ENCODE measurements at places on chromosomes 12 and 14.

DNA sequence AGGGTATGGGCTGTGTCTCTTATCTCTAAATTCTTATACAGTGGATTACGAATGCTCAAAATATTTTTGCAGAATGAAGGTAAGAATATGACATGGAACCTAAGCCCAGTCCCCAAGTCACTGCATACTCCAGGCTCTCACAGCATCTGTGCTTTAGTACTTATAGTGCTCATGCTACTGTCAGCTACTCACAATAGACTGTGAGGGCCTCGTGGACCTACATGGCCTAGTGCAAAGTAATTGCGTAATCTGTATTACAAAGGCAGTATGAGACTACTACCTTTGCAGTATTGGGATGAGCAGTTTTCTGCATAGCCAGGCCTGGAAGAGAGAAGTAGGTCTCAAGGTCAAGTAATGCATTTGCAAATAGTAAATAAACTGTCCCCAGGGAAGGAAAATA lies 27.9 kb downstream of the VWF start:
- no peak for DNase-seq

DNA sequence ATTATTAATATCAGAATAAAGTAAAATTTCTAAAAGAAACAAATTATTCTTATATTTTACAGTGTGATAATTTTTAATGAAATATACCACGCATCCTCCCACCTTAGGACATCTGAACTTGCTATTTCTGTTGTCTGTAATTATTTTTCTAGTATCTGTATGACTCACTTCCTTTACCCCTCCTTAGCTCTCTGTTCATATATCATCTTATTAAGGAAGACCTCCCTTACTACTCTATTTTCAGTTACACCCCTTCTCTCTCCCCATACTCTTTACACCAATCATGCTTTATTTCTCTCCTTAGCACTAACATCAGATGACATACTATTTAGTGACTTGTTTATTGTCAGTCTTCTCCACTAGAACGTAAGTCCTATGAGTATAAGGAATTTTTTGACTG lies 34.2 kb upstream of the C12orf50 start:
- DNase-seq, result no peak

DNA sequence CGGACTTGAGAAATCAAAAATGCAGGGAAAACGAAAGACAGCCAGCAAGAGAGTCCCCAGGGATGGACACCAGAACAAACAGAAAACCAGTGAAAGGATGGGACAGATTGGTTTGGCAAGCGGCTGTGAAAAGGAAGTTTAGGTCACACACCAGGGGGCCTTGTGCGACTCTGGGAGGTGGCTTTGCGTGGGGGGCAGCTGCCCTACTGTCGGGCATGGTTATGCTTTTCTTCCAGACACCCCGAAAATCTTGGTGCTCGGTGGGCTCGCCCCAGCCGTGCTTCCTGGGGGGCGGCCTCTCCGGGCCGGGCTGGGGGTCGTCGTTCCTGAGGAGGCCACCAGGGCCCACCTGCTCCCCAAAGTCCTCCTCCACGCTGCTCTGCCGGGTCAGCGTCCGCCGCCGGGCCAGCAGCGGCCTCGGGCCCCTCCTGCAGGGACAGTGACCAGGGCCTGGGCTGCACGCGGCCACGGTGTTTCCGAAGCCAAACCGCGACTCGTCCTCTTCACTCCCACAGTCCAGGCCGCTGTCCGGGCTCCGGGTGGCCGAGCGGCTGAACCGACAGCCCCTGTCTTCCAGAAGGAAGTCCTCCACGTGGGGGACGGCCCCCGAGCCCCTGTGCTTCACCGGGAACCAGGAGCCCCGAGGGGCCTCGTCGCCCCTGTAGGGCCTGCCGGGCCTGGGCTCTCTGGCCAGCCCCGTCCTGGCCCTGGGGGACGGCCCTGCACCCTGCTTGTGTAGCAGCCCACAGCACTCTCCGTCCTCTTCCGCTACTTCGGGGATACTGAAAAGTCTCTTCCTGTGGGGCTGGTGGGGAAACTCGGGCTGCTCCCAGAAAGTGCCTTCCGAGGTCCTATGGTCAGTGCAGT lies 86.5 kb downstream of the PIWIL1 start:
- no peak for DNase-seq

DNA sequence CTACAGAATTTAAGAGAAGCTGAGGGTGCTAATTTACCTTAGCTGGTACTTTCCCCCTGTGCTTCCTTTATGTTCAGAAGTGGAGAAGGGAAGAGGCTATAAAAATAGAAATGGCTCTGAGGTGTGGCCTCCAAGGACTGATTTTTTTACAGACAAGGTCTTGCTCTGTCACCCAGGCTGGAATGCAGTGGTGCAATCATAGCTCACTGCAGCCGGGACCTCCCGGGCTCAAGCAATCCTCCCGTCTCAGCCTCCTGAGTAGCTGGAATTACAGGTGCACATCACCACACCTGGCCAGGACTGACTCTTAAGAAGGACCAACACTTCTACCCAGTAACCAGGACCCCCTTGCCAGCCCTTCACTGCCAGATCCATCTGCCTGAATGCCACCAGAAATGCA lies 23.9 kb upstream of the NAP1L1 start:
- DNase-seq, result no peak

- DNase-seq, result no peak
These were observed 1.5 kb upstream of the HRK start for GRCh38 chr12:116882742-116883141.

GRCh38 chr12:54337280-54337842 lies 12.4 kb downstream of the COPZ1 start:
- no peak for DNase-seq

DNA sequence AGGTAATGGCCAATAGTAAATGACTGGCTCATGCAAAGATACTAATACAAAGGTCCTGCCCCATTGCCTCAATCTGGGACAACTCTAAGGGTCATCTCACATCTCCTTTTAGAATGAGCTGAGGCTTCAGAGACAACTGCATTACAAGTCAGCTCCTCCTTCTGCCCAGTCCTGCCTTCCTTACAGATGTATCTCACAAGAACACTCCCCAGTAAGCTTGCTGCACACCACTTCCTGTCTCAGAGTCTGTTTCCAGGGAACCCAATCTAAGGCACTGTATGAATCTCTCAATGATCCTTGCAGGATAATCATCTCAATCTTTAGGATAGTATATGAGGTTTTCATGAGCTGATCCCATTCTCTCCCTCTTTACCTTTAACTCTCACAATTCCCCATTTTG lies 57.8 kb upstream of the ZDHHC17 start:
- no peak for DNase-seq

- no peak for DNase-seq
These were observed 164.1 kb downstream of the ZFP36L1 start for GRCh38 chr14:68628605-68629310.

- DNase-seq, result no peak
These were observed 54.3 kb upstream of the PPP2R5C start for GRCh38 chr14:101707068-101707842.

DNA sequence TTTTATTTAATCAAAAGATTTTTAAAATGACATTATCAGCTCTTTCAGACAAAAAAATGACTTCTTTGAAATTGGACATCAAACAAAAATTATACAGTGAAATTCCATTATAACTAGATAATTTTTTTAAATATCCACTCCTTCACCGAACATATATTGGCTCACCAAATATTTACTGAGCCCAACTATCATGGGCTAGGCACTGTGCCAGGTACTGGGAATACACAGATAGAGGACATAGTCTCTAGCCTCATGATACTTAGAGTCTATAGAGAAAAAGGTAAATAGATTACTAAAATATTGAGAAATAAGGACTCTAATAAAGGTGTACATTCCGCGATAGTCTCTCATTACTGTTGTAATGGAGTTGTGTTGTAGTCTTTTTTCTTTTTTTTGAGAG lies 219.9 kb downstream of the SEC23A start:
- no peak for DNase-seq

DNA sequence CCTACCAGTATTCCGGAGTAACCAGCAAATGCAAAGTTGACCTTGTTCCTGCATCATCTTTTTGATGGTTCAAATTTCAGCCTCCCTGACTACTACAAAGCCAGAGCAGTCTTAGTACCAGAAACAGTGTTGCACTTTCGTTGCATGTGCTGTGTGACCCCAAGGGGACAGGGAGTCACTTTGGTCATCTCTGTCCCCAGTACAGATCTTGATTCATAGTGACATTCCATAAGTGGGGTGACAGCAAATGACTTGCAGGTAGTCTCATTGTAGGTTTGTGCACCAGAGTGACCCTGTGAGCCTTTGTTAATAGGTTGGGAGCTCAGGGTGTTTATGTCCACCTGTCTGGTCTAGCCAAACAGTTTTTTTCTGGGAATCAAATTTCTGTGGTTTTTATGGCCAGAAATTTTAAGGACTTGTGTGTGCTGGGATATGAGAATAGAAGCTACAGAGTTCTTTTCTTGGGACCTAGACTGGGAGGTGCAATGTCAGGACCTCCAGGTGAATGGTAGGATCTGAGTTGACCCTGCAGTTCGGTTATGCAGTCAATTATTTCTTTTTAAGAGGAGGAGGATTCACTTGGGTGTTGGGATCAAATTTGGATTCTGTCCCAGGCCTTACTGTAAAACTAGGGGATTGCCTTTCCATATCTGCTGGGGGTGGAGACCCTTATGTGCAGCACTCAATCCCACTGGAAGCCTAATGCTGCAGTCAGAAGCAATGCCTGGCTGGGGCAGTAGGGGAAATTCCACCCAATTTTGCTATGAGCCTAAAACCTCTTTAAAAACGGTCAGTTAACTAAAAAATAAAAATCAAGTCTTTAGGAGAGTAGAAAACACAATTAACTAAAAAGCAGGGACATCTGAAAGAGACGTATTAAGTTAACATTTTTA lies 10.1 kb downstream of the EIF5 start:
- DNase-seq, result no peak

GRCh38 chr12:65742018-65743010 lies 82.0 kb upstream of the HMGA2 start:
- DNase-seq, result no peak

- no peak for DNase-seq
These were observed 276.3 kb downstream of the DUSP6 start for GRCh38 chr12:89075880-89076540.

GRCh38 chr14:64947710-64948611 lies 5.4 kb upstream of the GPX2 start:
- no peak for DNase-seq

GRCh38 chr12:126404293-126404881 lies 1339.2 kb downstream of the AACS start:
- no peak for DNase-seq

GRCh38 chr14:97888331-97888730 lies 1091.1 kb downstream of the VRK1 start:
- DNase-seq, result no peak

DNA sequence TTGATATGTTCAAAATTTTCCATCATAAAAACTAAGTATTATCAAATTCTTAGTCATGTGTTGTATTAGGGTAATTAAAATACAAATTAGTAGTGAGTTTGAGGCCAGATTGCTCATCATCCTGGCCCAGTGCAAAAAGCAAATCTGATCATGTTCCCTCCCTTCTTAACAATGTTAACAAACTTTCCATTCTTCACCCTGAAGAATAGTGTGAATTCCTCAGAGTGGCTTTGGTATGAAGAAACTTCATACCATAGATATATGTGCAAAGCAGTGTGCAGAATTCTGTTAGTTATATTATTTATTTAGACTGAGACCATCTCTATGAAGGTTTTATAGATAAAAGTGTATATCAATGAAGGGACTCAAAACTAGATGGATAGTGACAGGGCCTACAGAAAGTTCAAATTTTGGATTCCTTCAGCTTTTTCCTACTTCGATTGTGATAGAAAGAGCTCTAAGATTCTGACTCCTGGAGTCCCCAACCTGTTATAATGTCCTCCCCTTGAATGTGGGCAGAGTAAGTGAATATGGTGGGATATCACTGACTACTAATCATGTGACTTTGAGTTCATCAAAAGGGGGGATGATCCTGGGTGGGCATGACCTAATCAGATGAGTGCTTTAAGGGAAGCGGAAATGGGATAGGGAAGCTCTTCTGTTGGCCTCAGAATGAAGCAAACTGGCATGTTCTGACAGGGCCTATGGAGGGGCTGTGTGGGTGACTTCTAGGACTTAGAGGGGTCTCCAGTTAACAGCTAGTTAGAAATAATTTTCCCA lies 271.4 kb downstream of the BTG1 start:
- DNase-seq, result no peak

DNA sequence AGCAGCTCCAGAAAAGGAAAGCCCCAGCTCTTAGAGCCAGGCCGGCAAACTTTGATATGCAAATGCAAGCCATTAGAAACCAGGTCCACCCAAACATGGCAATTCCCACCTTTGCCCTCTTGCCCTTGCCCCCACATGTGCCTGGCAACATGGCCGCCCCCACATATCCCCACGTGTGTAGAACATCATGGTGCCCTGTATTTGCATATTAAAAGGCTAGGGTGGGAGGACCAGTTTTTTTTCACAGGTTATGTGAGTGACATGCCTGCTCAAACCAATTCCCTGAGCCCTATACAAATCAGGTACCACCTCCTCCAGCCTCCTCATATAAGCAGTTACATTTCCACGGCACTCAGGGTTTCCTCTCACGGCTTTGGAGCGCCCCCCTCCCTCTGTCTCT lies 6.1 kb upstream of the ALDH1L2 start:
- no peak for DNase-seq

GRCh38 chr12:2431810-2432209 lies 363.0 kb upstream of the FKBP4 start:
- no peak for DNase-seq

GRCh38 chr14:34650786-34651584 lies 21.0 kb upstream of the SNX6 start:
- DNase-seq, result no peak

- DNase-seq, result no peak
These were observed 1.2 kb downstream of the CPSF6 start for GRCh38 chr12:69240631-69240995.

DNA sequence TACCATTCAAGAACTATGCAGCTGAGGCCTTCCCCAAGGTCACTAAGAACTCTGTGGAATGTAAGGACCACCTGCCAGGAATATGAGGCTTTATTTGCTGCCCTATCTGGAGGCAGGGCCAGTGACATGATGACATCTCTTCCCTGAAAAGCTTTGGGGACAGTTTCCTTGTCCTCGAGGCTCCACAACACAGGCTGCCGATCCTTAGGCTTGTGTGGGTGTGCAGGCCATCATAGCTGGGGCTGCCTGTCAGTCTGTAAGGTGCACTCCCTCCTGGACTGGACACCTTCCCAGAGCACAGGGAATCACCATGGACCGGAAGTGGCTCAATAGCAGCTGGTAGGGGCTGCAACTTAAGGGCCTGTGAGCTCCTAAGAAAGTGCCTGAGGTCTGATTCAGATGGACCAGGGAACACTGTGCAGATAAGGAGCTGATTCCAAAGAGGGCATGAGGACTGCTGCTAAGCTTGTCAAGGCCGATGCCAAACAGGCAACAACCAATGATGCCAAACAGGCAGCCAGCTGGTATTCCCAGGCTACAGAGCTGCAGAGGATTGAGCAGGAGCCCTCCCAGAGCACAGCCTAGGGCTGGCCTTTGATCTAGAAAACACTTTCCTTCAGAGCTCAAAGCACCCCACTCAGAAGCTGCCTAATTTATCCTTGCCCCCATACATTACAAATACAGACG lies 84.3 kb downstream of the CRACR2A start:
- no peak for DNase-seq

- DNase-seq, result no peak
These were observed 51.0 kb downstream of the MAGOHB start for GRCh38 chr12:10562306-10562933.

Data from chondrocyte (in vitro differentiated cells).